ENCODE measurements at places on chromosomes 1 and 21. TPM values are rescaled to one million over a fixed set of nuclear protein-coding genes. Genes with fewer than 3 reads are reported as not detected.
A peak's percentile ranks its signal among the peaks of the same experiment; 100 is the strongest.

- DNase-seq, result no peak
- no peaks in the 10 kb centered on the region for H3K4me1 ChIP-seq
- H3K36me3 ChIP-seq, result no peaks in the 10 kb centered on the region
- no peak overlapping the region for H3K27ac ChIP-seq
Measured at GRCh38 chr21:37348664-37349063, 17.9 kb upstream of the DYRK1A start.

DNA sequence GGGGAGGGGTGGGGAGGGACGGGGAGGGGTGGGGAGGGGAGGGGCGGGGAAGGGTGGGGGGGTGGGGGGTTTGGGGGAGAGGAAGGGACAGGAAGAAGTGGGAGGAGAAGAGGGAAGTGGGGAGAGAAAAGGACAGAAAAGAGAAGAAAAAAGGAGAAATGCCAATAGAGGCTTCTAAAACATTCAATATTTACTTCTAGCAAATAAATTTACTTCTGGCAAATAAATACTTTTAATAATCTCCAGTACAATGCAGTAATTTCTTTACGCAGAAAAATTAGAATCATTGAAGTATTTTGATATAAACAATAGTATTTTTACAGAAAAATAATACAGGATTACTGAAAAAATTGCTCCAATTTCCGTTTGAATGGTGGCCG lies 9.4 kb upstream of the GPR161 start:
- H3K36me3 ChIP-seq, result no peaks in the 10 kb centered on the region
- no peak for DNase-seq
- H3K27me3 ChIP-seq, result no peaks in the 10 kb centered on the region
- no peak overlapping the region for H3K27ac ChIP-seq

DNA sequence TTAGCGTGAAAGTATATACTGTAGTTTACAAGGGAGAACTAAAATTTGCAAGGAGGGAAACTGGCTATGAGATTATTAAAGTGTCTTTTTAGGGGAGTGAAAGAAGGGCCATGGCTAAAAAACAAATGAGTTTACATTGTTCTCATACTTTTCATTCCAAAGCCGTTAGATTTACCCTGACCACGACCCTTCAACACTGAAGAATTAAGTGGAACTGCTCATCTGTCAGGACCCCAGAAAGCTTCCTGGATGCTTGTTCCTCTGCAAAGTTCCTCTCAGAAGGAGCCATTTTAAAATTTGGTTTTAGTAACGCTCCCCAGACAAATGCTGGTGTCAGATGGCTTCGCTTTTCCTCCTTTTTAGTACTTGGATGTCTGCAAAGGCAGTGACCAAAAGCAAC lies 82.7 kb upstream of the ZBTB18 start:
- no peaks in the 10 kb centered on the region for H3K27me3 ChIP-seq
- H3K27ac ChIP-seq, result no peak overlapping the region
- H3K4me1 ChIP-seq, result no peaks in the 10 kb centered on the region
- H3K36me3 ChIP-seq, result no peaks in the 10 kb centered on the region
- DNase-seq, result no peak

GRCh38 chr1:202192770-202193613 lies 607 bp upstream of the LGR6 start:
- peaks cover 12% of the 10 kb centered on the region for H3K27me3 ChIP-seq
- peak overlapping the region; percentile 29 for H3K4me3 ChIP-seq
- peaks cover 19% of the 10 kb centered on the region for H3K4me1 ChIP-seq

DNA sequence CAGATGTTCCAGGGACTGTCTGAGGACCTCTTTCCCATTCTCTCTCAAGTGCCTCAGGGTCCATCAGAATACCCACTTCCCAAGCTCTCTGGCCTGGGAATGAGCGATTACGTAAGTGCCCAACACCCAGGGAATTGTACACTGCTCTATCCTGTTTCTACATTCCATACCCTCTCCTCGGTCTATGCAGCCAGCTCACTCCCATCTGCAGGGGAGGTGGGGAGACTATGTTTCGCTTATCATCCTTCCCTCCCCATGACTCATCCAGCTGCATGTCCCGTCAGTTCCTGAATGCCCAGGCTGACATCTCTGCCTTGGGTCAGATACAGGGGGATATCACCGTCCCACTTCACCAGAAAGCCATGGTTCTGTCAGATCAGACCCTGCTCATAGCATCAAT lies 34.5 kb upstream of the CD1D start:
- DNase-seq, result no peak
- no peak overlapping the region for H3K4me3 ChIP-seq
- no peak overlapping the region for H3K27ac ChIP-seq
- no peaks in the 10 kb centered on the region for H3K36me3 ChIP-seq
- peaks cover 10% of the 10 kb centered on the region for H3K4me1 ChIP-seq

DNA sequence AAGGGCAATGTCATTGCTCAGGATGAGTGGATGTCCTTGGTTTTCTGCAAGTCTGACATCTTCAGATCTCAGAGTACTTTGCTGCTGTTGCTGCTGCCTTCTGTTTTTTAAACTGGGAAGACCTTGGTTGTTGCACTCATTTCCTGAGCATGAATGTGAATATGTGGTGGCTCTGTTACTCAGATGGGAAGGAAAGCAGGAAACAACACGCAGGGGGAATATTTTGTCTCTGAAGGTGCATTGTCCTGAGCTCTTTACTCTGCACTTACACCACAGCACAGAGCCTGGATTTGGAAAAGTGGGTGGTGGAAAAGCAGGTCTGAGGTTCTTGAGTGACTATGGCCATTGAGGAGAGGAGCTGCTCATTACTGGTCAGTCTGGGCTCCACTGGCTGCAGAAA lies 36.3 kb downstream of the PTGFRN start:
- no peaks in the 10 kb centered on the region for H3K27me3 ChIP-seq
- H3K4me1 ChIP-seq, result no peaks in the 10 kb centered on the region
- no peak for DNase-seq
- no peaks in the 10 kb centered on the region for H3K36me3 ChIP-seq

GRCh38 chr1:104476126-104476525 lies 726.4 kb downstream of the AMY1C start:
- no peaks in the 10 kb centered on the region for H3K27me3 ChIP-seq
- H3K27ac ChIP-seq, result no peak overlapping the region
- H3K4me3 ChIP-seq, result no peak overlapping the region
- H3K36me3 ChIP-seq, result no peaks in the 10 kb centered on the region

DNA sequence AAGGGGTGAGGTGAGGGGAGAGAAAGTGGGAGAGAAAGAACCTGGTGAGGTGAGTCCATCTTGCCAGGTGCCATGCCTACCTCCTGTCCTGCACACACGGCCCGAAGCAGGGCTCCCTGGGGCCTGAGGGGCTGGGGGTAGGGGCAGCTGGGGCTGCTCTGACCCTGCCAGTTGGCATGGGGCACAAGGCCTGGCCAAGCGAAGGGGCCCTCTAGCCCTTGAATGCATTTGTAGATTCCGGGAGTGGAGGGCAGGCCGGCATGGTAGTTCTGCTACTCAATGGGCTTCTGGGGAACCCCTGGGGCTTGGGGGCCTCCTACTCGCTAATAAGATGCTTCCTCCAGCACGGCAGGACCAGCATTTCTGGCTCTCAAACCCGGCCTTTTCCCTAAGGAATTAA lies 3.6 kb upstream of the PRDM16 start:
- H3K4me3 ChIP-seq, result no peak overlapping the region
- H3K27ac ChIP-seq, result no peak overlapping the region
- peaks cover 16% of the 10 kb centered on the region for H3K4me1 ChIP-seq
- no peaks in the 10 kb centered on the region for H3K36me3 ChIP-seq
- peak; percentile 40 for DNase-seq

DNA sequence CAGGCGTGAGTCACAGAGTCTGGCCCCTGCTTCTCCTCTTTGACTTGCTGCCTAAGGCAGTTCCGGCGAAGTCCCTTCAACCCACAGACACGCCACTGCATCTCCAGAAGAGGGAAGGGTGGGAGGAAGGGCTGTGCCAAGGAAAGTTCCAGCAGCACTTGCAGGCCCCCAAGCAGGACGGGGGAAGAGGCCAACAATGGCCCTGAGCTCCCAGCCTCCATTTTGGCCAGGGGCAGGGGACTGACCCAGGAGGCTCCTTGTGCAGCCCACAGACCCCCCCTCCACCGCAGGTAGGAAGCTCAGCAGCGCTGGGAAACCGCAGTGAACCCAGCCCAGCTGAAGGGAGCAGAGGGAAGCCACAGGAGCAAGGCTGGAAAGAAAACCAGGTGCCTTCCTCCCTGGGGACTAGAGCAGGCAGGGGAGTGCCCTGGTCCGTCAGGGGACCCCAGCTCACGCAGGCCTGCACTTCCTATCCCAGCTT lies 35.4 kb downstream of the ACOT7 start:
- H3K4me3 ChIP-seq, result no peak overlapping the region
- H3K27me3 ChIP-seq, result no peaks in the 10 kb centered on the region
- H3K4me1 ChIP-seq, result peaks cover 43% of the 10 kb centered on the region
- H3K27ac ChIP-seq, result peak overlapping the region; percentile 89

DNA sequence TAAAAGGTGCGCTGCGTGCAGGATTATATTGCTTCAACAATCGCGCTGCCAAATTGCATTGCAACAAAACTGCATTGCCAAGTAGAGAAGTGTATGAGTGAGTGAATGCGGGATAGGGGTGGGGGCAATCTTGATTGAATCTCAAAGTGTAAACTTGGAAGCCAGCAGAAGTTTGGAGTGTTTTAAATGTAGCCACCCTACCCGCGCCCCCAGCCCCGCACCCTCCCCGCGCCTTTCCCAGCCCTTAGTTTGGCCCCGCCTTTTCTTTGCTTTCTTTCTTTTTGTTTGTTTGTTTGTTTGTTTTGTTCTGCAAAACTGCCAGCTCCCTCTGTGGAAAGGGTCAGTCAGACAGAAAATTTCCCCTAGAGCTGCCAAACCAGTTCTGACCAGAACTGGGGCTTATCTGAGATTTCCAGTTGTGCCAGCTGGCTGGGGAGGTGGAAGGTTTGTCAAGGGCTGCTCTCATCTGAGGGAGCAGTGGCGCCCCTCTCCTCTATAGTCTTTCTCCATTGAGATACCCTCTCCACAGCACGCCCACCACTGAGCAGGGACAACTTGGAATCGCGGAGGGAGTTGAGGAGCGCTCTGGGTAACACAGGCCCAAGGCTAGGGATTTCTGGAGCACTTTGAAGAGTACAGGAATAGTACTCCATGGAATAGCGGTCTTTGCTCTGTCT lies 666 bp upstream of the BEND5 start:
- H3K4me1 ChIP-seq, result peaks cover 9% of the 10 kb centered on the region
- no peaks in the 10 kb centered on the region for H3K27me3 ChIP-seq
- peak overlapping the region; percentile 83 for H3K4me3 ChIP-seq
- no peaks in the 10 kb centered on the region for H3K36me3 ChIP-seq
- DNase-seq, result peak; percentile 38
- H3K27ac ChIP-seq, result peak overlapping the region; percentile 78

GRCh38 chr1:207691841-207692240 lies 46.9 kb downstream of the CR1L start:
- no peaks in the 10 kb centered on the region for H3K36me3 ChIP-seq
- no peak for DNase-seq
- no peak overlapping the region for H3K27ac ChIP-seq
- H3K4me3 ChIP-seq, result no peak overlapping the region
- H3K27me3 ChIP-seq, result no peaks in the 10 kb centered on the region

- peak; percentile 70 for DNase-seq
- H3K27me3 ChIP-seq, result no peaks in the 10 kb centered on the region
- peaks cover 4% of the 10 kb centered on the region for H3K4me1 ChIP-seq
- H3K4me3 ChIP-seq, result no peak overlapping the region
- H3K27ac ChIP-seq, result no peak overlapping the region
Measured at GRCh38 chr21:45281411-45282282, 6.0 kb downstream of the POFUT2 start.

DNA sequence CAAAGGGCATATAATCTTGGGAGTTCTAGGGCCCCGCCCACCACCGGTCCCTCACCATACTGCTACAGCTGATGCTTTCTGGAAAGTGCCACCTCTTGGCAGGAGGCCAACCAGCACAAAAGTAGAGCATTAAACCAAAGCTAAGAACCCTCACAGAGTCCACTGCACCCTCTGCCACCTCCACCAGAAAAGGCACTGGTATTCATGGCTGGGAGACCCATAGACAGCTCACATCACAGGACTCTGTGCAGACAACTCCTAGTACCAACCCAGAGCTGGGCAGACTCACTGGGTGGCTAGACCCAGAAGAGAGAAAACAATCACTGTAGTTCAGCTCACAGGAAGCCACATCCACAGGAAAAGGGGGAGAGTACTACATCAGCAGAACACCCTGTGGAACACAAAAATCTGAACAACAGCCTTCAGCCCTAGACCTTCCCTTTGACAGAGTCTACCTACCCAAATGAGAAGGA lies 10.8 kb downstream of the THEM4 start:
- H3K4me3 ChIP-seq, result no peak overlapping the region
- no peak for DNase-seq
- peaks cover 5% of the 10 kb centered on the region for H3K36me3 ChIP-seq
- no peak overlapping the region for H3K27ac ChIP-seq

DNA sequence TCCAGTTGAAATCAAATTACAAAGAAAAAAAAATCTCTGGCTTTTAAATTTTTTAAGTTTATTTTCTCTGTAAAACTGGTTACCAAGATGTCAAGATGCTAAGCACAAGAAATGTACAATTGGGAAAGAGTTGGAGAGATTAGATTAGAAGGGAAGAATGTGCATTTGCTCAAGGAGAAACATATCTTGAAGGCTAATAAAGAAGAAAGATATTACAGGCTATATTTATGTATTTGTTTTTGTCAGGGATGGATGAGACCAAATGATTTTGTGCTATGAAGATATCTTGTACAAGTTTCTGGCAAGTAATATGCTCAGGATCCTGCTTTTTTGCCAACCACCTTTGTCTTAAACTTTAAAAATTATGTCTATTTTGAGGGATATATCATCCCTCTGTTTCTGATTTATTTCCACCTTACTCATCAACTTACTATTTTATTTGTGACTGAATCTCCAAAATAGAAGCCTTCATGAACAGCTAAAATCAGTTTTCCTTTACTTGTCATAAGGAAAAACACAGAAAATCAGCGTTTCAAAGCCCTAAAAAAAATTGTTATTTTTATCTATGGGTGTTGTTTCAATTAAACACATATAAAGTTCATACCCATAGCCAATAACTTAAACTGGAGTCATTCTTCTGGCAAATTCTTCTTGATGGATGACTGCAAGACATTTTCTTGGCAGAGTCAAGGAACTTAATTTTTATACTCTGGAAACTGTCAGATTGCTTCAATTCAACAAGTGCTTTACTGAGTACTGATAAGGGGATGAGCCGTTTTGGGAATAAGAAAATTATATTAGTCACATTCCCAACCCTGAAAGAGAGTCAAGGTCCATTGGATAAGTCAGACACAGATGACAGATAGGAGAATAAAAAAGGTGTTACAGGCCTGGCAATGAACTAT lies 141.8 kb downstream of the CTH start:
- H3K27me3 ChIP-seq, result no peaks in the 10 kb centered on the region
- H3K36me3 ChIP-seq, result no peaks in the 10 kb centered on the region

Gene LAMB3
- 26.2 TPM for total RNA-seq

Gene CD5L
- 2.4 TPM for total RNA-seq

Gene KRTAP19-3
- not detected for total RNA-seq

Gene DISC1
- 16.8 TPM for total RNA-seq

Gene SLC44A3
- 22.4 TPM for total RNA-seq

Gene FCAMR
- not detected for total RNA-seq
